ENCODE measurements at places on chromosomes 11 and 22.
A peak's percentile ranks its signal among the peaks of the same experiment; 100 is the strongest.

DNA sequence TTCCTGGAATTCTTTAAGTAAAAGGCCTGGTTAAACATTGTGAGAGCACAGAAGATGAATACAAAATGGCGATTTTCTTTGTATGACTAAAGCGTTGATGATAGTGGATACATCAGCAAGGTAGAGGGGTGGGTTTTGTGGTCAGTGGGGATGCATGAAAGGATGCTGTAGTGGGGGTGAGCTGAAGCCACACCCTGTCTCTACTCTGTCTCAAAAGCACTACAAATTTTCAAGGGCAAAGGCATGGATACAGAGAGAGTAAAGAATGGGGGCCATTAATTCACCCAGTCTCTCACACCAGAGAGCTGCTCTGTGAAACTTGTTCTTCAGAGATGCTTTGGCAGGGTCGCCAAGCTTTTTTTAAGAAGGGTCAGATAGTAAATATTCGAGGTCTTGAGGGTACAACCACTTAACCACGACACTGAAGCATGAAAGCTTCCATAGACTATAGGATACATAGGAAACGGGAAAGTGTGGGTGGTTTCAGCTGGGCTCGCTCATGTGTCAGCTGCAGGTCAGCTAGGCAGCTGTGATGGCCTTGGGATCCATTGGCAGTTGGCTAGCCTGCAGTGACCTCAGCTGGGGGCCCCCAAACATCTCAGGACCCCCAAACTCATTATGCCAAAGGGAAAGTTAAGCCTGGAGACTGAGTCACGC is 8.3 kb downstream of the TMEM138 start:
- DNase-seq = no peak

GRCh38 chr22:20865331-20865730 is 6.5 kb downstream of the SNAP29 start:
- no peak for DNase-seq

- no peak for DNase-seq
These were observed 7.1 kb downstream of the MYEOV start for GRCh38 chr11:69301081-69301454.

DNA sequence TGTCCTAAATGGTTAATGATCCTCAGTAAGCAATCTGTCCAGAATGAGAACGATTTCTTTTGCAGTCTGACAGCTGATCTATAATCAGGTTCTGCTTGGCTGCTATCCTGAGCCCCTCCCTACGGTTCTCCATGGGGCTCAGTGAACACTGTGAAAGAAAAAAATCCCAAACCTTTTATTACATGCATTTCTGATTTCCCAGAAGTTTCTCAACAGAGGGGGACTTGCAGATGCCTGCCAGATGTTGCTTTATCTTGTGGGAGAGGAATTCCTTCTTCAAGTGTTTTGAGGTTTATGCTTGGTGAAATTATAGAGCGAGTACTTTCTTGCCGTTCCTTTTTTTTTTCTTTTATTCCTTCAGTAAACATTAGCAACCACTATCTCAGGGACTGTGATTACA is 531.9 kb upstream of the ISX start:
- DNase-seq = no peak

GRCh38 chr11:118956094-118956846 is at the start of gene UPK2:
Gene UPK2 (plus strand): TSS chr11:118956298. CDS start chr11:118956351, 53 bp downstream.
- DNase-seq = peak; percentile 81

- no peak for DNase-seq
These were observed 19.6 kb downstream of the PPFIBP2 start for GRCh38 chr11:7533199-7534041.

GRCh38 chr11:96211436-96211835 is 131.6 kb downstream of the MAML2 start:
- no peak for DNase-seq
